Hepatocyte (in vitro differentiated cells): ENCODE measurements at places on chromosomes 5 and 9. TPM values are rescaled to one million over a fixed set of nuclear protein-coding genes. Genes with fewer than 3 reads are reported as not detected.

The IL13 gene
- not detected in 2 replicates for polyA plus RNA-seq

DNA sequence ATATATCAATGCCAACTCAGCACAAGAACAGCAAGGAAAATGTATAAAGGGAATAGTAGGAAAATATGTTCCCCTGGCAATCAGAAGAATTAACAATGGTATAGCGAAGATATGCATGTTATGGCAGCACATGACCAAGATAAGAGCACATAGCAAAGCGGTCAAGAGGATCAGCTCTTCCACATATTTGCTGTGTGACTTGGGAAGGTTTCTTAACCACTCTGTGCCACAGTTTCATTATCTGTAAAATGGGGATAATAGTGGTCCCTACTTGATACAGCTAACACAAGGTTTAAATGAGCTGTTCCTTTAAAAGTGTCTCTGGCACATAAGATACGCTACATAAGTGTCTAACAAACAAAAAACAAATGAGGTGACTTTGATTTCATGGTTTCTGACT is 77.9 kb upstream of the PIP5K1B start:
- no peak for DNase-seq

DNA sequence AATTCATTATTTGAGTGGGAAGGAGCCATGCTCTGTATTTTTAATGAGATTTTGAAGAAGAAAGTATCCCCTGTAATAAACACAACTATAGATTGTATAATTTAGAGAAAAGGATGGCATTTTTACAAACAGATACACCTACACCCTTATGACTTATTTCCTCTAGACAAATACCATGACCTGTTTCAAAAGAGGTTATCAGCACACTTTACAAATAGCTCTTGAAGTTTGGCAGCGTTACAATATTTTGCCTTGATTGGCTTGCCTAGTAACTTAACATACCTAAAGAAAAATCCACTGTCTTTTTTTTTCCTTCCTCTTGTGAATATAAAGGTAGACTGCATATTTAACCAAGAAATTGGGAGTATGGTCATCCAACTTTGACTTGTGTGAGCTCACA is 28.5 kb upstream of the CETN3 start:
- peak; percentile 7 for DNase-seq

GRCh38 chr9:295576-295975 is 80.9 kb downstream of the DOCK8 start:
- no peak for DNase-seq

DNA sequence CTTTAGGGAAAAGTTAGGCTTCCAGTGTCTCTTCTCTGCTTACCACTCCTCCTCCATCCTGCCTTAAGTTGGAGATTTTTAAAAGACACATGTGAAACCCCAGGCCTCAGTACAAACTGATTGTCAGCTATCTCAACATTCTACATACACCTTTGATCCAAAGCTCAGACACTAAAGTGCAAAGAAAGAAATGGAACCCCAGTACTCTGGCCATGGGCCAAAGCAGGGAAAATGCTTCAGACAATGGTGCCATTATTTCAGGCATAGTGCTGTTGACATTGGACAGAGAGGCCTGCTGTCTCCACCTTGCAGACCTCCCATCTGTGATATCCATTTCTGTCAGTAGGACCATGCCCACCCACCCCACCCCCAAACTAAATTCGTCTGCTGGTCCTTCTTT is 49.1 kb downstream of the G3BP1 start:
- DNase-seq = no peak

DNA sequence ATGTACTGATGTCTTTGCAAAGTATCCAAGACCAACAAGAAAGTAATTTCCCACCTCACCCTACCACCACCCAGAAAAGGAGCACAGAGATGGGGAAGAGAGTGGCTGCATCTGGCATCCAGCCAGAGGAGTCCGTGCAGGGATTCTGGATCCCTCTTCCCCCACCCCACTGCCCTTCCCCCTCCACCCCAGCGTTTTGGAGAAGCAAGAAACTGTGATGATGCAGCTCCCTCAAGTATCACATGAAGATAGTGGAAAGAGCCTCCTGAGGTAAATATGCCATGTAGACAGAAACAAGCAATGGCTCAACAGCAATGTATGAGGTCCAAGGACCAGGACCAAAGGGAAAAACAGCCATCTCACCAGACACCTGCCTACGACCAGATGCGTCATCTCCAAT is 153.8 kb downstream of the DEPDC1B start:
- DNase-seq = peak; percentile 15
